ENCODE measurements at places on chromosomes 5 and 9.
A peak's percentile ranks its signal among the peaks of the same experiment; 100 is the strongest.

GRCh38 chr9:80028501-80028900, 456.7 kb downstream of the TLE4 start:
- DNase-seq: no peak

GRCh38 chr5:151082282-151082902, 1.6 kb upstream of the TNIP1 start:
- DNase-seq: no peak

DNA sequence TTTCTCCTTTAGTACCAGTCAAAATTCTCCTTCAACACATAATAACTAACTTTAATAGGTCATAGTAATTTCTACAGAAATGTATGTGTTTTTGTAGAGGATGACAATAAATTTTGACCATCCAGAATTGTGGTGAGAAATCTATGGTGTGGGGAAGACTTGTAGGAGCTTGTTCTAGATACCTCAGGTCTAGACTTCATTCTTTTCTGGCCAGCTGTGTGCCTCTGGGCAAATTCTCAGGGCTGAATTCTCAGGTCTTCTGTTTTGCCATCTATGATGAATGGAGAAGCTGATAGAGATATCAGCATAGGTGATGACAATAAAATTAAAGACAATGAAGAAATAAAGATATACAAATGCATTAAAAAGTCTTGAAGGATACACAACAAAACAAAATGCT, 298.6 kb upstream of the MEF2C start:
- DNase-seq: no peak

DNA sequence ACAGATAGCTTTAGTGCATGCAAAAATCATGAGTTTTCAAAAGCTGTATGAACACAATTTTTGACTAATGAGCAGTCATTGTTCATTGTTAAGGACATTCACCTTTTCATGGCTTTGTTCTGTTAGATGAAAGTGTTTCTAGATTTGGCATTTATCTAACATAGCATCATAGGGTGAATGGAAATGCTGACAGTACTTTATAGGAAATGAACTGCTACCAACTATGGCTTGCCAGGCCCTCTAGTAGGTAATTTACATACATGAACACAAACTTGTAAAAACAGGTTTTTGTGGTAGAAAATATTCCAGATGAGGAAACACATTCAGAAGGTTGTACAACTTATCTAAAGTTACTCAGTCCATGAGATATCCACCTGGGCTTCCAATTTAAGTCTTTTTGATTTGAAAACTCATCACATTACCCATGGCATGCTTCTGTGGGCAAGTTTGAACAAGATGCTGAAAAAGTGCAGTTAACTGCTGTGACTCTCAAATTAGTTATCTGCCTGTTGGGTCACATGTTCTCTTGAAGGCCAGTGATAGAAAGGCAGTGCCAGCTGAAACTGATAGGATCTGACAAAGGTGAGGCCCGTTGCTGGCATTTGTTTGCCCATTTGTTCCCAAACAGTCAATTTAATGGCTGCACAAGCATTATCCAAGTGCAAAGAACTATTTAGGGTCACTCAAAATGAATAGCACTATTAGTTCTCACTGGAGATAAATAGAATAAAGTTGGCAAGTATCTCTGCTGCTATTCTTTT, 399.1 kb downstream of the MAN2A1 start:
- no peak for DNase-seq

GRCh38 chr5:218457-219291, 554 bp downstream of the SDHA start:
- peak; percentile 41 for DNase-seq

- no peak for DNase-seq
Measured at GRCh38 chr5:37662362-37662761, 177.5 kb downstream of the GDNF start.

- no peak for DNase-seq
Measured at GRCh38 chr5:137933491-137933911, 44.2 kb downstream of the PKD2L2 start.

DNA sequence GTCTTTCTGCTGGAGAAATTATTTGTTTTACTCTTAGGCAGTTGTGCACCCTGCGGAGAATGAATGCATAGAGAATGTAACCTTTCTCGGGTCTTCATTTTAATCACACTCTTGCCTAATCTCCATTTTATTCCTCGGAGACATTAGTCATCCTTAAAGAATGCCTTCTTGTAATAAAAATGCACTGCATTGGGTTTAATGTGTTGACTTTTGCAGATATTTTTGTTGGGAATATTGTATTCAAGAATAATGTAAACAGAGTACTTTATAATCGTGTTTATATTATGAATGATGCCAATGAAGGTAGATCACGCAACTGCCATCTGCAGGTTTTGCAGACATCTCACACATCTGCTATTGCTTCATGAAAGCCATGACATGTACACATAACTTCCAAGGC, 1093.9 kb upstream of the CDH6 start:
- no peak for DNase-seq

- no peak for DNase-seq
Measured at GRCh38 chr9:1510712-1511111, 460.6 kb downstream of the DMRT2 start.

DNA sequence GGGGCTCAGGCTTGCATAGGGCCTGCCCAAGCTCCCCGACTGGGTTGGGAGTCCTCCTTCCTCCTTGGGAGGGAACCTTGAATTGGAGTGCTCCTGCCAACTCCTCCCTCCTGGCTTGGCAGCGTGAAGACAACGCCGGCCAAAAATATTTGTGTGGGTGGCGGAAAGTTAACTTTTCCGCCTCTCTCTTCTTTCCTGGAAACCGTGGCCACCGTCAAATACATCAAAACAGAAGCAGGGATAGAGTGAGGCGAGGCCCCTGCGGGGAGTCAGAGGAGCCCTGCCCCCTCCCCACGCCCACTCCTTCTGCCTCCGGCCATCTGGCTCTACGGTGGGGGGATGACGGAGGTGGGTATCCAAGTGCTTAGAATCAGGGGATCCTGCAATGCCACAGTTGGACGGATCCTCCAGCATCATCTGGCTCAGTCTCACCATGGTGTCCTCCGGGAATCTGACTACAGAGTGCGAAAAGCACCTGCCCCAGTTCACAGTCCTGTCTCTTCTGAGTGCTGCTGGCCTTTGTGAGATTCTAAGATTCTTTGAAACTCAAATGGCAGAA, 25.2 kb upstream of the SYNPO start:
- DNase-seq: no peak

DNA sequence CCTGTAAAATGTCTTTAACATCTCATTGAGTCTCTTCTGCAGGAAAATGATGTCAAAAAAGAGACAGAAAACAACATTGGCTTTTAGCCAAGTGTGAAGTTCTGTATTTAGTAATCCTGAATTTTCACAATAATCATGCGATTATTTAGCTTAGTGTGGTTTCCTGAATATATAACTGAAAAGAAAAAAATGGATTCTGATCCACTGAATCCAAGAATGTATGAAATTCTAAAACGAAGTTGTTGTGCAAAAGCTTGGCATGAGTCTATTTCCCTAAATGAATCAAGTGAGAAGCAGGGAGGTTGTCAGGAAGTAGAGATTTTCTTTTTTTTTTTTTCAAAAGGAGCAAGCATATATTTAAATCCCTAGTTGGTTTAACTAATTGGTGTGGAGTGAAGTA, 145.9 kb upstream of the CDH6 start:
- no peak for DNase-seq

DNA sequence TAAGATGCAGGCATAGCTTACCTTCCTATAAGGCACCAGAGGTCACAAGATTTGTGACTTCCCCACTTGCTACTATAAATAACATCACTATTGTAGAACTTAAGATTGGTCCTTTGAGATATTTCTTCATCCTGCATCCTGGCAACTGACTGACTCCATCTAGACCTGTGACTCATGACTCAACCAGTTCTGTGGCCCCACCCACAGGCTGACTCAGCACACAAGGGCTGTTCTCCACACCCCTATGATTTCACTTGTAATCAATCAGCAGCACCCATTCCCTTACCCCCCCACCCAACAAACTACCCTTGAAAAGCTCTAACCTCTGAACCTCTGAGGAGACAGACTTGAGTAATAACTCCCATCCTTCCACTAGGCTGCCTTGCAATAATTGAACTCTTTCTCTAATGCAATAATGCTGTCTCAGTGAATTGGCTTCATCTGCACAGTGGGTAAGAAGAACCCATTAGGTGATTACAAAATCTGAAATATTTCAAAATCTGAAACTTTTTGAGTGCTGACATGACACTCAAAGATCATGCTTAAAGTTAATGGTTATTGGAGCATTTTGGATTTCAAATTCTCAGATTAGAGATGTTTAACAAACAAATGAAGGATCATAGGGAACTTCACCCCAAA, 296.7 kb downstream of the ARL15 start:
- DNase-seq: no peak

DNA sequence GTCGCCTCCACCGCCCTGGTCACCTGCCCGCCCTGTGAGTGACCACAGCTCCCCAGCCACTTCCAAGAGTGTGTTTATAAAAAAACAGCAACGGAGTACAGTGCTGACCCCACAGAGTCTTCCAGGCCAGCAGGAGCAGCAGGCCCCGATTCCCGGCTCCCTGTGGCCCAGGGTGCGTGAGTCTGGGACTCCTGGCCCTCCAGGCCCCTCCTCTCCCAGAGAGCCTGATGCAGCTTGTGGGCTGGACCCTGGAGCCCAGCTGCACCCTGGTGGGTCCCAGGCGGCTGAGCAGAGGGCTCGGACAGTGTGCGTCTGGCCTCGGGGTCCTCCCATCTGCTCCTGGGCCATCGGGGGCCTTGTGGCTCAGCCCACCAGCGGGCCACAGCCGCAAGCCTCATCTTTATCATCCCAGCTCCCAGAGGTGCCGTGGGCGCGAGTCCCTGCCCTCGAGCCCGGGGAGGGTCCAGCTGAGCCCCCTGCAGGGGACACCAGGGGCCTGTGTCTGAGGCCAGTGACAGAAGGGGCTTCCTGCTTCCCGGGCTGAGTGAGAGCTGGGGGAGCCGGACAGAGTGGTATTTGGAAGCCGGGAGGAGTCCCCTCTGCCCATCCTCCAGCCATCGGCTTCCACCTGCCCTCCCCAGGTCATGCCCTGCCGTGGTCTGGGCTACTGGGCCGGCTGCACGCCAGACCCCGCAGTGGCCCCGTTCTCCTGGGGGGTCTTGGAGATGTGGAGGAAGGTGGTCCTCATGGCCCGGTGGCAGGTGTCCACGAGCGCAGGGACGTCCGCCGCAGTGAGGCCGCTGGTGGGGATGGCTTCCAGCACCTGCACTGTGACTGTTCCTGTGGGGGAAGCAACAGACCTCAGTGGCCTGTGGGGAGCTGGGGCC, 10.6 kb downstream of the EGFL7 start:
- no peak for DNase-seq

GRCh38 chr9:72119853-72120252, 29.4 kb upstream of the GDA start:
- no peak for DNase-seq

- DNase-seq: no peak
Measured at GRCh38 chr5:164188733-164189148, 683.3 kb downstream of the MAT2B start.

- no peak for DNase-seq
Measured at GRCh38 chr9:115694014-115694413, 459.6 kb upstream of the PAPPA start.

- no peak for DNase-seq
Measured at GRCh38 chr5:83608122-83608521, 112.5 kb downstream of the HAPLN1 start.

DNA sequence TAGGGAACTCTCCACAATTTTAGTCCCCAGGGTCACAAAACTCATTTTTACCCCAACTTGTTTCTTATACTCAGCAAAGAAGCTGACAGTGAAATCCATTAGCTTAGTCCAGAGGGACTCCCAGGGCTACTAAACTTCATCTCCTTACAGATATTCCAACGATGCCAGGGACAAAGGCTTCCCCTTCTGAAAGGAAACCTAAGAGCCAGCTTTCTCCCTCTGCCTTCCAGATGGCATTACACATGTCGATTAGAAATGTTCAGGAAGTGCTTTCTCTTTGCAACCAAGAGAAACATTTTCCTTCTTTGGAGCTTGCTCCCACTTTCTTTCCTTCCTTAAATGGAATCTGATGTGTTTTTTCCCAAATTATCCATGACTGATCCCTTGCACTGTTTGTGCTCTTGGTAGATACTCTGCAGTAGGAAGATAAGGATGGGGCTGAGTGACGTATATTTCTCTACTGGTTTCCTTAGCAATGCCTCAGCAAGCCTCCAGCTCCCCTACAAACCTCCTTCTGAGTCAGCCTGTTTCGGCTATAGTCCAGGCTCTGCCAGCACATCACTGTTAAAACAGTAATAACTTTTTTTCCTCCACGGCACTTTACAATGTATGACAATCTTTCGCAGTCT, 43.0 kb upstream of the HTR4 start:
- no peak for DNase-seq

DNA sequence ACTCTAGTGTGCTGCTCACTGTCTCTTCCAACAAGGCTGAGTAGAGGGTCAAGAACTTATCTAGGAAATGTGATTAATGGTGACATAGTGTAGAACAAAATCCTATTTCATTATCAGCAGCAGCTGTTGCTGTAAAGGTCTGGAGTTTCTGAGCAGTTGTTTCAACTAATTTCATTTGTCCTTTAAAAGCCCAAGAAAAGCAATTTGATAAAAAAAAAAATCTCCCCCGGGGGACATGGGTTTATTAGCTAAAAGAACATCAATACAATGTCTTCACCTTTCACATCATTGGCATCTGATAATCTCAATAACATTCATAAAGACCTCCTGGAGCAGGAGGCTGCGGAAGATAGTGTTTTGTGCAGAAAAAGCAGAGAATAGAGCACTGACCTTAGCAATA, 468.1 kb downstream of the KCTD16 start:
- no peak for DNase-seq

- DNase-seq: no peak
Measured at GRCh38 chr5:157473383-157474320, 13.6 kb downstream of the NIPAL4 start.

DNA sequence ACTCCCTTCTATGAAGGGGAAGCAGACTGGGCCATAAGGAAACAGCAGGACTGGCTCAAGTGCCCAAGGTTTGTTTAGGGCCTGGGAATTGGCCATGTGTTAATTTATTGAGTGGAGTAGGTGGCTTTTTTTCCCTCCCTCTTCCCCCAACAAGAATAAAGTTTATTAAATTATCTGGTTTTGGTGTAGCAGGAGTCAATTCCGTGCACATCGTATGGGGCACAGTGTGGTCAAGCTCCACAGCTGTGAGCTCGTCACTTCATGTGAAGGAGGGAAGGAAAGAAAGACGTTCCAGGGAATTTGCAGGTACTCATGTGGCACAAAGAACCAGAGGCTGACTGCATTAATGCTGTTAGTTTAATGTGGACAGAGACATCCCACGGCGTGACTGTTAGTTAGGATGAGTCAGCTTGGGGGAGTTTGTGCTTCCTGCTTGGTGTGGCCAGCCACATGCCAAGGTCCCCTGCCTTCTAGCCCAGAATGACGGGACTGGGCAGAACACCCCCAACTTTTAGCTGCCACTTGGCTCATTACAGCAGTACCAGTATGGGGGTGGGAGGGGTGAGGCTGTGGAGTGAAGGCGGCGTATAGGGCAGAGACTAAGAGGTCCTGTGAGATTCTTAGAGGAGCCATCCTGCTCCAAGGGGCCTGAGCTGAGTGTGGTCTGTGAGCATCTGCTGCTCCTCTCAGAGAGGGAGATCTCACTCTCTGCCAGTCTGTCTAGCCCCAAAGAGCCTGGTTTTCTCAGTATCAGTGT, 33.2 kb downstream of the CSF1R start:
- no peak for DNase-seq
